Activated T-cell treated with anti-CD3 and anti-CD28 coated beads for 48 hours (primary cell): ENCODE measurements at places on chromosomes 6 and 20.

GRCh38 chr6:16562498-16562897, 198.8 kb downstream of the ATXN1 start:
- no peak for DNase-seq

DNA sequence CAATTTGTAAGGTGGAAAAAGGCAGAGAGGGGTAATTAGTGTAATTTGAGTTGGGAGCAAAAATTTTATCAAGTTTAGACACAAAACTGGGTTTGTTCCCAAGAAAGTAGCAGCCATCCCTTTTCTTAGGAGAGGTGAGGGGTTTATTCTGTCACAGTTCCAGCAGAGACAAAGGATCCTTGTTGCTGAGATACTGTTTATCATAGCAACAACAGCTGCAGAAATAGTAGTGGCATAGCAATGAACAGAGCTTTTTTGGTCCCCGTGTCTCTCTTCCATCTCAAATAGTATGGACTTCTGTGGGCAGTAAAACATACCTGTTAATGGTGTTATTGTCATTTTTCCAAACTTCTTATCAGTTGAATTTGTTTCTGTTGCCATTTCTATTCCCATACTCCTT, 23.9 kb downstream of the ZKSCAN8 start:
- no peak for DNase-seq

DNA sequence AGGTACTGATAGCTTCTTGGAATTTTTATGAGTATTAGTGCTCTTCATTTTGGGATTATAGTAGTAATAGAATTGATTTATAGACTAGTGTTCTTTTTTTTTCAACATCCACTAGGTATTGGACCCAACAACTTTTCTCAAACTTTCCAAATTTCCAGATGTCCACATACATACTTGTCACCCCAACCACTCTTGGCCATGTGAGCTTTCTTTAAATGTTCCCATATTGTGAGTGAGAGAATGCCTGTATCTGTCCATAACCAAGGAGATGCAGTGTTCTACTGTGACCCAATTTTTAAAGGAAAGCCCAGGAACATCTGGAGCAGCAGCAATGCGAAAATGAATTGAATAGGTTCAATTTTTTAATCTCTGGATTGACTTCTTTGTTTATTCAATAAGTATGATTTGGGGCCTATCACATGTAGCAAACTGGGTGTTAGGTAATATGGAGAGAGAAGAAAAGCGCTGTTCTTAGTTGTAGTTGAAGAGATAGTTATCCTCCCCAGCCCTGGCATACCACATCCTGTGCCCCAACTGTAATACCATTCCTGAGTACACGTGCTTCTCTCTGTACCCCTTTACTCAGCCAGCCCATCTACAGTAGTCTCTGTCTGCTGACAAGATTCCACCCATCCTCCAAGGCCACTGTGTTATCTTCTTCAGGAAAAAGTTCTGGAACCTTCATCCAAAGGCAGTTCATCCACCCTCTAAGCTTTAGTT, 116.8 kb upstream of the SUPT3H start:
- DNase-seq: no peak

GRCh38 chr6:148780918-148781436, 34.1 kb downstream of the UST start:
- DNase-seq: no peak

- DNase-seq: no peak
Observed at GRCh38 chr6:90709431-90709996, 122.6 kb upstream of the MAP3K7 start.

DNA sequence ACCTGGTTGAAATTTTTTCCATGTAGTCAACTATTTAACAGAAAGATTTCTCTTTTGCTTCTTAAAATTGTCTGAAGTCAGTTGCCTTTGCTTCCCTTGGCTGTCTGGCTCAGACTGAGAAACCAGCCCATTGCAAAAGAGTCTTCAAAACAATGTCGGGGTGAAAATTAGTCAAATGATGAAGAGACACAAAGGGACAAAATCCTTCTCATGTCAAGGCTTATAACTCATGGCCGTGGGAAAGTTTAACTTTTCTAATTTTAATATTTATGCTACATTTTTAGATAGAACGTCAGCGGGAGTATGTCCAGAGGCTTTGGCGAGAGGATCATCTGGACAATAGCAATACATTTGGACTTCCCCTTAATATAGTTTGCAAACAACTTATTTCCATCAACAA, 127.2 kb downstream of the CD164 start:
- DNase-seq: no peak

DNA sequence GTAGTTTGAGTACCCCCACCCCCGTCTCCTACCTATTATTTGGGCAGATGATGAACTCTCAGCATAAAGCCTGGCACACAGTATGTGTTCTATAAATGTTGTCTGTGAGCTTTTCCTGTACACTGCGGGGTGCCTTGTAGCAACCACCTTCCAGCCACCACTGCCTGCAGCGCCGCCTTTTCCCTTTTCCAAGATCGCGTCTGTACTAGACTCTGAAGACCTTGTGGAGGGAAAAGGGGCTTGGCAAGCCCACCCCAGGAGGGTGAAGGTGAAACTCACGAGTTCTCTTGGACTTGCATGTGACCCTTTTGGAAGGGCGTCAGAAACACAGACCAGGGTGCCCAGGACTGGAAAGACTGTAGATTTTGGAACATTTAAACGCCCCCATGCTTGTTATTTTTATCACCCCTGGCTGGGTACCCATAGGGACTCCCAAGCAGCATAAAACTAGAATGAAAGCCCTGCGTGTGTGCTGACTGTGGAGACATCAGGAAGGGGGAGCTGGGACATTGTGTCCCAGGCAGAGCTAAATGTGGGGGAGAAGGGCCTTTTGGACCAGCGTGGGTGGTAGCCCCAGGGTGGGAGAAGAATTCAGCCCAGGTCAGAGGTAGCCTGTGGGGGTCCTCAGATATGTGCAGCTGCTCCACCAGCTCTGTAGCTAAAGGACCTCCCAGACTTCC, 8.3 kb downstream of the BAK1 start:
- DNase-seq: no peak

DNA sequence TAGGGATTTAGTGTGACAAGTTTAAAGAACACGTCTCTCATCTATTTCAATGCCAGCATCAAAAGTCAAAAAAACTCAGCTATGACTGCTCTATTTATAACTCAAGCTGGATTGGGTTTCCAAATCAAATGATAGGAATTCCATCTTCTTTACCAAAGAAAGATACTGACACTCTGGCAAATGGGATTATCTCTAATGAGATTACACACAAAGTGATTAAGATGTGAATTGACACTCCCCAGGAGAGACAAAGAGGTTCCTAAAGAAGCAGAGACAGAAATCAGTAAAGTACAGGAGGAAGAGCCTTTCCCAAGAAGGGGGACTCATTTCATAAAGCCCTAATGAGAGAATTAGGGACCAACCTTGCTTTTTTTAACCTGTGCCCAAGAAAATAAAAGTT, 92.1 kb downstream of the ID4 start:
- DNase-seq: no peak

DNA sequence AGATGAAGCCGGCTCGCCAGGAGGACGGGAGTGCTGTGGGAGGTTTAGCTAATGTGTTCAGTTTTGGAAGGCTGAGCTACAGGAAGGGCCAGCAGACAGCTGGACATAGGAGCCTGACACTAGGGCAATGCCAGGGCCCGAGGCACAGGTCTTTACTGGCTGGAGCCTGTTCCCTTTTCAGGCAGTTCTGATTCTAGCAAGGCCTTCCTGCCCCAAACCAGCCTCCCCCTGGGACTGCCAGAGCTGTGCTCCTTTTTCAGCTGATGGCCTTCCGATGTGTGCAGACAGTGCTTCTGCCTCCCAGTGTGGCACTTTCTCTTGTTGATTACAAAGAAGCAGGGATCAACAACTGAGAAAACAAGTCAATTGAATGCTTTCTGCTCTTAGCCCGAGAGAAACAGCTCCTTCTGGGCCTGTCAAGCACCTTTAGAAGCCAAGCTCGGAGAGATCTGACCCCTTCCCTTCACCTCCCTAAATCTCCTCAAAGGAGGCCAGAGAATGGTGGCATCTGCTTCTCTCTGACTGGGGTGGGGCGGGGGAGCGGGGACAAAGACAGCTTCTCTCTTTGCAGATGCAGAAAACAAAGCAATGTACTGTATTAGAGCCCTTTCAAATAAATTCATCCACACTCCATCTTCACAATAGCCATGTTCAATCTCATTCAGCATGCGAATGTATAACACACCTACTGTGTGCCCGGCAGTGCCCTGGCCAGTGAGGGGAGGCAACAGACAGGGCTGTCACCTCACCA, 63.2 kb downstream of the RAB44 start:
- DNase-seq: no peak

GRCh38 chr20:49452011-49452482, 30.4 kb downstream of the KCNB1 start:
- DNase-seq: no peak

- no peak for DNase-seq
Observed at GRCh38 chr20:63458170-63459069, 14.0 kb downstream of the KCNQ2 start.

GRCh38 chr6:36566418-36566905, 19.2 kb upstream of the STK38 start:
- DNase-seq: no peak

DNA sequence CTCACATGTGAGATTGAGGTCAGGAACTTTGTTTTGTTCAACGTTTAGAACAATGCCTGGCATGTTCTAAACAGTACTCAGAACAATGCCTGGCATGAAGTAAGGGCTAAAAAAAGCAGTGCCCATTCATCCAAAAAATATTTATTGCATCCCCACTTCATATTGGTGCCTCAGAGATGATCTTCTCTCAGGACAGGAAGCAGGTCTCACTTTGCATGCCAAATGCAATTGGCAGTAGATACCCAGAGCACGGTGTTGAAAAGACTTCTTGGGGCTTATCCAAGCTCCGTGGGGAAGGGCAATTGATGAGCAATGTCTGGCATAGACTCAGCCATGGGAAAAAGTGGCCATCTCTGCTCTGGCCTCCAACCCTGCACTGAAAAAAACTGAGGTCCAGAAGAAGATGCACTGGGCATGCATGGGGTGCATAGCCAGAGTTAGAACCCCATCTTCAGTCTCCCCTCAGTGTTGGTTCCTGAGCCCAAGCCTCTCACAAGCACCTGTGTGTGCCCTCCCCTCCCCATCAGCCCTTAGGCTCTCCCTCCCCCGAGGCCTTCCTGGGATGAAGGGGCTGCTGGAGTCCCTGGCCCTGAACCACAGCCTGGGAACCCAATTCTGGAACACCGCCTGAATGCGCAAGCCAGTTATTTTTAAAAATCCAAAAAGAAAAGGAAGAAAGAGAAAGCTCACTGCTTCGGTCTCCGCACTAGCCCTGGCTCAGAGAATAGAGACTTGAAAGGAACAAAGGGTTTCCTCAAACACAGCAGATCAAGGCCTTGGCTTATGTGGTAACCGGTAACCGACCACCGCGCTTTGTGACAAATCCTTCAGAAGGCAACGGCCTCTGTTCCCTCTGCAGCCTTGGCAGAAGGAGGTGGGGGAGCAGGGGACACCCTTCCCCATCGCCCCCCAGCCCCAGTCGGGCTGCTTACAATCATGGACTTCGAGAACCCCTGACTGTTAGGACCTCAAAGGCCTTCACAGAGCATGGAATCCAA, 78.5 kb upstream of the SIRPA start:
- no peak for DNase-seq

- no peak for DNase-seq
Observed at GRCh38 chr6:132087391-132087790, 136.2 kb upstream of the CCN2 start.

DNA sequence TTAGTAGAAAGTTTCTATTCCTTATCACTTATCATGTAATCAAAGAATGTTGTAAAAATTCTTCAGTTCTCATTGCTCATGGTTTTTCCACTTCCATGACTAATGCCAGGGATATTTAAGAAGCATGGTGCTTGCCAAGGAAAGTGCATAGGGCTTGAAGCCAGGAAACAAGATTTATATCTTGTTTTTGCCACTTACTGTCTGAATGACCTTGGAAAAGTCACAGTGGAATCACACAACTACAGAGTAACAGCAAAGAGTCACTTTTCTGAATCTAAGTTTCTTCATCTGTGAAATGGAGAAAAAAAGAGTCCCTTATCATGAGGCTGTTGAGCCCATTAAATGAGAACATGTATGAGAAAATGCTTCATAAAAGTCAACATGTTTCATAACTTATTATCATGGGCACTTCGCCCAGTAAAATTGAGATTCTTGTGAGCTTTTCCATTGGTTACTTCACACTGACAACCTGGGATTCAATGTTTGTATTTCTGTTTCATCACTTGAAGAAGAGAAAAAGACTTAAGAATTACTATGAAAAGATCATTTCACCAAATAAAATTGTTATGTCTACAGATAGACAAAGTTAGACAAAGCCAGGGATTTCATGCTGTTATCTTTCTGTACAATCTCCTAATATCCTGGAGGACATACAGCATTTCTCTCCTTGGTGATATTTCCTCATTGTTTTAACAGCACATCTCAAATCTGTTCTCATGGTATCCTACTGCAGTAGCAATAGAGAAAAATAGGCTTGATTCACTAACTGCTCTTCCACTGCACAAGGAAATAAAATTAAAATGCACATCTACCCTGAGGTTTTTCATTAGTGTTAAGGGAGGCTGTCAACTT, 7.6 kb upstream of the BMP5 start:
- no peak for DNase-seq

GRCh38 chr6:116314878-116315277, 35.1 kb upstream of the TSPYL1 start:
- DNase-seq: no peak

DNA sequence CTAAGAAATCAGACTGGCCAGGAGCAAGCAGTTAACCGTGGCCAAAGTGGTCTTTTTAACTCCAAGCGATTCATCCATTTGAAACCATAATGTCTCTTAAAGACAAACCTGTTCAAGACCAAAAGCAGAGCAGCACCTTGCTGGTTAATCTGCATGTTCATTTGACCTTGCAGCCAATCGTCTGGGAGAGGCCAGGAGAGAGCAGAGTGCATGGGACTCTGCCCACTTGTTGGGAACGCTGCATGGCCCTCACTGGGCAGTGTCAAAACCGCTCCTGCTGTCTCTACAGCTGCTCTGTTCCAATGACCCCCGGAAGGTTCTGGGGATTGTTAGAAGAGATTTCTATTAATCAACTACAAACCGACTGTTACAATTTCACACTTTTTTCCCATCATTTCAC, 79.6 kb downstream of the OLIG3 start:
- DNase-seq: no peak

- no peak for DNase-seq
Observed at GRCh38 chr20:53664121-53664520, 70.5 kb upstream of the ZNF217 start.

DNA sequence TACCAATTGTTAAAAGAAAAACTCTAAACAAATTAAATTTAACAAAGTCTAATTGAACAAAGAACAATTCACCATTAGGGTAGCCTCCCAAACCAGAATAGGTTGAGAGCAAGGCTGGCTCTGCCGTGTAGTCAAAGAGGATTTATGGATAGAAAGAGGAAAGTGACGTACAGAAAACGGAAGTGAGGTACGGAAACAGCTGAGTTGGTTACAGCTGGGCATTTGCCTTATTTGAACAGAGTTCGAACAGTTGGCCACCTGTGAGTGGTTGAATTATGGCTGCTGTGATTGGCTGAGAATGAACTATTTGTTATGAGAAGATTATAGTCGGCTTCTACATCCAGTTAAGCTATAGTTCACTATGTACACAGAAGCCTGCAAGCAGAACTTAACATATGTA, 18.5 kb upstream of the ISM1 start:
- DNase-seq: no peak
